ENCODE measurements at places on chromosomes 12 and 14.

DNA sequence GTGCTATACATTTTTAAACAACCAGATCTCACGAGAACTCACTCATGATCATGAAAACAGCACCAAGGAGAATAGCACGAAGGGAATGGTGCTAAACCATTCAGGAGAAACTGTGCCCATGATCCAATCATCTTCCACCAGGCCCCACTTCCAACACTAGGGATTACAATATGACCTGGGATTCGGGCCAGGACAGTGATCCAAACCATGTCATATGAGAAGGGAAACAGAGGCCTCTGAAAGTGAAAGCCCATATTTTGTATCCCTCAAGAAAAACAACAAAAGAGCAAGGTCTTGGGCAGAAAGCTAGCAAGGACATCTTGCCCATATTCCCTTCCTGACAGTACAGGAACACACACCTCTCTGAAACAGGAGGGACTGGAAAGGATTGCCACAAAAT lies 163.9 kb upstream of the VASH1 start:
- DNase-seq = no peak

GRCh38 chr14:69964841-69965240 lies 85.6 kb downstream of the SMOC1 start:
- DNase-seq = no peak

DNA sequence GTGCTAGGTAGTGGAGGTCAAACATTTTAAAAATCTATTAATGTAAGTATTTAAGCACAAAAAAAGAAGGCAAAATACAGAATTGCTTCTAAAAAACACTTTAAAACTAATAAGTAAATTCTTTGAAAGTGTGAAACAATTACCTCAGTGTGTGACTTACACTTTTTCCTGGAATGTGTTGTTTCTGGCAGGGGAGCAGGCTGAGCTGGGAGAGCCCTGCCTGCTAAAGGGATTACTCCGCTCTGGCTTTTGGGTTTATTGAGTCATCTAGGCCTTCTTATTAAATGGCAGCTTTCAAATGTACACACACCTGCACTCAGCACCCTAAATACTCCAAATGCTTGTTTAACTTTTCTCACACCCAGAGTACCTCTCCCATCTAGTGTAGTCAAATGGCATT lies 279.8 kb downstream of the AKAP6 start:
- DNase-seq = no peak

GRCh38 chr14:72708708-72709475 lies 185.0 kb downstream of the DPF3 start:
- no peak for DNase-seq

- no peak for DNase-seq
Measured at GRCh38 chr14:88613552-88614010, 50.7 kb downstream of the ZC3H14 start.

DNA sequence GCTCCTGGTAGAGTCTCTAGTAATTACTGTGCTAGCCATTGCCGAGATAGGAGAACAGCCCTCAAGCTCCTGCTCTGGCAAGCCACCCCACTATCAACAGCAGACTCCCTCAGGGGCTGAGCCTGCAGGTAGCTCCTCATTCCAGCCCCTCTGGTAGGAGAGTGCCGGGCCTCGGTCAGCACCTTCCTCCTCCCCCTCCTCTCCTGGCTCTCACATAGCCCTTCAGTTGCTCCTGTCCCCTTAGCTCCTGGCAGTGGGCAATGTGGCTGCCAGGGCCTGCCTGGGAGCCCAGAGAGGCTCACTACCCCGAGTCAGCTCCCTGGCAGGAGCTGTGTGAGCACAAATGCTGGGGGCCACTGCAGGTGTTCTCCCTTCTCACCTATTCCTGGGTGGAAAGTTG lies 52.0 kb downstream of the IQSEC3 start:
- no peak for DNase-seq

Measured in activated T-helper 2 cell treated with anti-CD3 and anti-CD28 coated beads, Interferon-gamma antibody, Interleukin-2, Interleukin-4, amounts not matched to agents 10 μg/mL and 5 μg/mL and 100 μg/mL, durations not matched to agents 14 hours and 24 hours and 36 hours (primary cell).